ENCODE measurements at places on chromosomes 16 and 17.

- no peak for DNase-seq
Observed at GRCh38 chr17:4920351-4921048, 11.6 kb upstream of the GP1BA start.

DNA sequence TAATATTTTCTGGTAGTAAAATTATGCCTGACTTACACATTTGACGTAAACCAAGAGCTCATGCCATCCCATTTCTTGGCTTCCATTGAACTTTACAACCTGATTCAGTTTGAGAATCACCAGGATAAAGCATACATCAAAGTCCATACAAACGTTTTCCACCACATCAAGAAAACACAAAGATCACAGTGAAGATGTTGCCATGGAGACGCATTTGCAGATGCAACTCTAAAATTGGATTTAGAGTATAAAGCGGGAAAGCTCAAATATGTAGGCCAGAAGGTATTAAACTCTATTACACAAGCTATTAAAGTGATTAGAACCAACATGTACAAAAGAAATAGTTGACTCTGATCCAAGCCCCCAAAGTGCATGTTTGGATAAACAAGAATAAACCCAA is 10.4 kb downstream of the C16orf46 start:
- no peak for DNase-seq

DNA sequence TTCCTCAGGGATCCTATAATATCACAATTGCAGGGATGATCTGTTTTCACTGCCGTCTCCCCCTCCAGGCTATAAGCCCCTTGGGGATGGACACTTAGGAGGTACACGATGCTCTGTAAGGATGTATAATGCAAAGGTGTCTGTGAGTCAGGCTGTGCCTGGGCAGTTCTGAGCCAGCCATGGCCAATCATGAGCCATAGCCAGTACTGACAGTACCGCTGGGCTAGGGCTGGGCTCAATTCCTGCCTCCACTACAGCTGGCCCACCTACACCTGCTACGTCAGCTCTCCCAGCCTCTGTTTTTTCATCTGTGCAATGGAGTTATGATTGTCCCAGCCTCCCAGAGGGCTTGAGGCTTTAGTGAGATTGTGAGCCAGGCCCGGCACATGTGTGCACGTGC is 2.8 kb upstream of the WNT9B start:
- no peak for DNase-seq

DNA sequence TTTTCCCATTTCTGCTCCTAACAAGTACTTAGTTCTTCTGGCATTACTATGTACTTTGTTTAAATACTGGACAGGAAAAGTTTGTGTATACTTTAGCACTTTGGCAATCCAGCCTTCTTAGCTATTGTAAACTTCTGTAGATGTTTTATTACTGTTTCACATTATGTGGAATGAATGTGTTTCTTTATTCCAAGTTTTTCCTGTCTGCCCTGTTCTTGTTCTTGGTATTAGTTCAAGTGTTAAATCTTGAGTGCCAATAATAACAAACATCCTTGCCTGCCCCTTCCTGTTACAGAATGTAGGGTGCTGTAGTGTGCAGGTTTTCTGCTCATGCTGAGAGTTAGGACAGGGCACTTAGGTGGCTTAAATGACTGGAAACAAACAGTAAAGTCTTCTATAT is 7.3 kb upstream of the CAPNS2 start:
- no peak for DNase-seq

DNA sequence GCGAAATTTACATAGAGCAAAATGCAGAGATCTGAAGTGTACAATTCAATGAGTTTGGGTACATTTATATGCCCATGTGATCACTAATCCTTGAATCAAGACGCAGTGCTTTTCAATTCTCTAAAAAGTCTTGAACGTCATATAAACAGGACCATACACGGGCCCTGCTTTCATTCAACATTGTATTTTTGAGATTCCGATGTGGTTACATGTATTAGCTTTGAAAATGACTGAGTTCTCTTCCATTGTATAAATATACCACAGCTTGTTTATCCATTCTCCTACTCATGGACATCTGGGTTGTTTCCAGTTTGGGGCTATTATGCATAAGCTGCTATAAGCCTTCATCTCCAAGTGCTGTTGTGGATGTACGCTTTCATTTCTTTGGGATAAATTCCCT is 45.5 kb downstream of the ZCCHC14 start:
- no peak for DNase-seq

All from stimulated activated CD8-positive, alpha-beta memory T cell treated with anti-CD3 and anti-CD28 coated beads, Interleukin-4, amount 100 ng/mL, for 1 hour (primary cell).